ENCODE measurements at places on chromosomes 7 and 10. TPM values are rescaled to one million over a fixed set of nuclear protein-coding genes. Genes with fewer than 3 reads are reported as not detected.

DNA sequence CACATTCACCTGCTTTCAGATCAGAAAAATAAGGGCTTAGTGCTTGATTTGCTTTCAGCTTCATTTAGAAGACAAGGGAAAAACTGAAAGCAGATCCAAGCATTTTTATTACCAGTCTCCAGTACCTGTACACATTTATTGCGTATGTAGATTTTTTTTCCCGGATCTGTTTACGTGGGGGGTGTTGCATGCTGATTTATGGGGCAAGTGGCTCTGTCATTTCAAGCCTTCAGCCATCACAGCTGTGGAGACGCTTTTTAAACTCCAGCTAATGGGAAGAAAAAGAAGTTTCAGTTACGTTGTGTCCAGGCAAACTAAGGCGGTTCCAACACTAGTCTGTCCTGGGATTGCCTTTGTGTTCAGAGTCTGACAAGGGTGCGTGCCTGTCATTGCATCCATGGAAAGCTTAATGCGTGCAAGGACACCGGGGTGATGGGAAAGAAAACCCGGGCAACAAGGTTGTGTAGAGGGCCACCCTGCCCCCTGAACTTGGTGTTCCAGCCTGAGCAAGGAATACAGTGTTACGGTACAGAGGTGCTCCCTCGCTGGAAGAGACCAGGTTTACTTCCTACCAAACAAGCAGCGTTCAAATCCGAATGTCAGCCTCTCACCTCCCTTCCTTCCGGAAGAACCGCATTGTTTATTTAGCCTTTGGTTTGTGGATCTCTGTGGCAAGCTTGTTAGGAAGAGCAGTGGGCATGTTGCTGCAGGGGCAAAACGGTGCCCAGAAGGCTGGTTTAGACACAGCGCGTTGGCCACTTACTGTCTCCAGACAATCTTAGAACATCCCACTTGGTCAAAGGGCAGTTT lies 128.2 kb downstream of the FGFR2 start:
- no peak for DNase-seq

- DNase-seq = no peak
These were observed 32.3 kb downstream of the CAMK1D start for GRCh38 chr10:12381536-12382156.

DNA sequence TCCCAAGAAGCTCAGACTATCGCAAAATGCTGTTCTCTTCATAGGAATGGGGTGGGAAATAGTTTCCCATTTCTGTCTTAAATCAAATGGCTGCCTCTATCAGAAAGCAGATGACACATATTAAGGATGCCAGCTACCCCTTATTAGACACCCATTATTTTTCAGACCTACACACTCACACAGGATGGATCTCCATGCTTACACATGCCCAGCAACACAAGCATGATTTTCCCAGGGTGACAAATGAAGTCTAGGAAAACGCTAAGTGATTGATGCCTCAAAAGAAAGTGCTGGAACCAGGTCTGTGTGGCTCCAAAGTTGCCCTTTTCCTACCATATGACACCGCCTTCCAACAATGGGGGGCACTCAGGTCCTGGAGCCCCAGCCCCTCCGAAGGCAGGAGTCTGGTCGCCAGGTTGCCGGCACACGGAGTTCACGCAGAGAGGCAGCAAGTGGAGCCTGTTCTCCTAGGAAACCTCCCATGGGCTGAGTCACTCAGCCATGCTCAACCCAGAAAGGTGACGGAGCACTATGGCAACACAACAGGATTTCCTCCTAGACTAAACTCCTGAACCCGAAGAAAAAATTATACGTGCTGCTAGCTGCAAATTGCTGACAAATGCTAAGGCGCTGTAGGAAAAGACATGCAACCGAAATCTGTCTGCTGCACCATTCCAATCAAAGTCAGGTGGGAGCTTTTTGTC lies 19.8 kb downstream of the VOPP1 start:
- peak; percentile 71 for DNase-seq

GRCh38 chr10:129448086-129448485 lies 19.0 kb upstream of the MGMT start:
- DNase-seq = no peak

- no peak for DNase-seq
These were observed 284 bp downstream of the CXCL12 start for GRCh38 chr10:44384601-44385025.

DNA sequence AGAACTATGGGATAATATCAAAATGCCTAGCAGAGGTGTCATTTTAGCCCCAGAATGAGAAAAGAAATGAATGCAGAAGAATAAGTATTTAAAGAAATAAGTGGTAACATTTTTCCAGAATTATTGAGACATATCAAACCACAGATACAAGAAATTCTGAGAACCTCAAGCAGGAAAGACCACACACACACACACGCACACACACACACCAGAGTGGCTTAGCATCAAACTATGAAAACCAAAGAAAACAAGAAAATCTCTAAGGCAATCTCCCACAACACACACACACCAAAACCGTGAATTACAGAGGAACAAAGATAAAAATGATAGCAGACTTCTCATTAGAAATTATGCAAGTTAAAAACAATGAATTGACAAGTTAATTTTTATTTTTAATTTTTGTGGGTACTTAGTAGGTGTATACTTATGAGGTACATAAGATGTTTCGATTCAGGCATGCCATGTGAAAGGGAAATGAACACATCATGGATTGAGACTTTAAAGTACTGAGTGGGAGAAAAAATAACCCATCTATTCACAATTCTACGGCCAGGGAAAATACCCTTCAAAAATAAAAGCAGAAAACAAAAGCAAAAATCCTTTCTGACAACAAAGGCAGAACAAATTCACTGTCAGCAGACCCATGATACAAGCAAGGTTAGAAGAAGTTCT lies 14.6 kb downstream of the PPIF start:
- no peak for DNase-seq

DNA sequence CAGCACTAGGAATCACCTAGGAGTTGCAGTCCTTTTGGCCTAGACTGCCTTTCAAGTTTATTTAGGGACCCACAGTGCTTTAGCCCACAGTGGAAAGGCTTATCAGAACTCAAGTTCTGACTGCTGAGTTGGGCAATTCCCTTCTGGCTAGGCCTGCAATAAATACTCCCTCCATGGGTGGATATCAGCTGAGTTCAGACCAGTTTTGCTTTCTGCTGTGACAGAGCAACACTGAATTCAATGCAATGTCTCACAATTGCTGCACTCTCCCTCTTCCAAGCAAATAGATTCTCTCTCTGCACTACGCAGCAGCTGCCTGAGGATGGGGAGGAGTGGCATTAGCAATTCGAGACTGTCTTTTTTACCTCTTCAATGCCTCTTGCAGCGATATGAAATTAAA lies 1153.3 kb downstream of the SORCS1 start:
- no peak for DNase-seq

- DNase-seq = no peak
These were observed 9.7 kb upstream of the CAMK2G start for GRCh38 chr10:73884017-73884416.

DNA sequence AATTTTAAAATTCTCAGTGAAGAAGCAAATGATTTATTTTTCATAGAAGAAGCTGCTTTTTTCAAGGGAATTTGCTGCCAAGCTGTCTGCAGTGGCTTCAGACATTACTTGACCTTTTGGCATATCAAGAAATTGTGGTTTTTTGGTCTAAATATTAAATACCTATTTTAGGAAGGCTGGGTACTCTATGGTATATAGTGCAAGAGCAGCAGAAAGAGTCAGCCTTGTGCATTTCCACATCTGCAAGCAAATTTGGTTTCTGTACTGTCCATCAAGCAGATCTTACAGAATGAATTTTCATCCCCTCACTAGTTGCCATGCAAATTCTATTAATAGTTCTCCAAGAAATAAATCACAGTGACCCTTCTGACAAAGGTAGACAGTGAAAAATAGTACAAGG lies 222.0 kb downstream of the BICC1 start:
- DNase-seq = no peak

DNA sequence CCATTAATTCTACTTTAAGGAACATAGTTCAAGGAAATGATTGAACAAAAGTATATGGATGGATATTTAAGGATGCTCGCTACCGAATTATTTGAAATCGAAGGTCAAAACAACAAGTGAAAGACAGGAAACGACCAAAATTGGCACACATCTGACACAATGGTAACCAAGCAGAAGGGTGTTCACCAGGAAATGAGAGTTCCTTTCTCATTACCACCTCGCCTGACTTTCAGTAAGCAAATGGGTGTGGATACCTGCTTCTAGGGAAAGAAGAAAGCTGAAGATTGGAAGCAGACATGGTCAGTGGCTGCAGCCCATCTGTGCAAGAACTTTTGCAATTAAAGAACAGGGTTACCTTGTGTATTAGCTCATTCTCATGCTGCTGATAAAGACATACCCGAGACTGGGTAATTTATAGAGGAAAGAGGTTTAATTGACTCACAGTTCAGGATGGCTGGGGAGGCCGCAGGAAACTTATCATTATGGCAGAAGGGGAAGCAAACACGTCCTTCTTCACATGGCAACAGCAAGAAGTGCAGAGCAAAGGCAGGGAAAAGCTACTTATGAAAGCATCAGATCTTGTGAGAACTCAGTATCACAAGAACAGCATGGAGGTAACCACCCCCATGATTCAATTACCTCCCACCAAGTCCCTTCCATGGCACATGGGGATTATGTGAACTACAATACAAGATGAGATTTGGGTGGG lies 6.2 kb upstream of the TMEM273 start:
- no peak for DNase-seq

DNA sequence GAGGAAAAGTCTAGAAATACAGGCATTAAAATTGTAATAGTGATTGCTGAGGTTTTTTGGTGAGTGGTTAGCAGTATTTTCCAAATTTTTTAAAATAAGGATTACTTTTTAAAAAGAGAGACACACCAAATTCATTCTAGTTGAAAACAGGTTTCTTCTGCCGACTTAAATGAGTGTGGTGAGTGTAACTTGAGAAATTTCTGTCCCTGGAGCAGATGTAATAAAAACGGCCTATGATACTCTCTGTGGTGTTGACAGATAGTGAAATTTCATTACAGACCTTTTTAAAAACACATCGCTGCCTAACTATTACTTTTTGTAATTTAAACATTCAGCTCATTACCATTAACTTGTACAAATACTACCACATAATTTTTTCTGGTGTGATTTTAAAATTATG lies 90.1 kb downstream of the CYP51A1 start:
- DNase-seq = no peak

DNA sequence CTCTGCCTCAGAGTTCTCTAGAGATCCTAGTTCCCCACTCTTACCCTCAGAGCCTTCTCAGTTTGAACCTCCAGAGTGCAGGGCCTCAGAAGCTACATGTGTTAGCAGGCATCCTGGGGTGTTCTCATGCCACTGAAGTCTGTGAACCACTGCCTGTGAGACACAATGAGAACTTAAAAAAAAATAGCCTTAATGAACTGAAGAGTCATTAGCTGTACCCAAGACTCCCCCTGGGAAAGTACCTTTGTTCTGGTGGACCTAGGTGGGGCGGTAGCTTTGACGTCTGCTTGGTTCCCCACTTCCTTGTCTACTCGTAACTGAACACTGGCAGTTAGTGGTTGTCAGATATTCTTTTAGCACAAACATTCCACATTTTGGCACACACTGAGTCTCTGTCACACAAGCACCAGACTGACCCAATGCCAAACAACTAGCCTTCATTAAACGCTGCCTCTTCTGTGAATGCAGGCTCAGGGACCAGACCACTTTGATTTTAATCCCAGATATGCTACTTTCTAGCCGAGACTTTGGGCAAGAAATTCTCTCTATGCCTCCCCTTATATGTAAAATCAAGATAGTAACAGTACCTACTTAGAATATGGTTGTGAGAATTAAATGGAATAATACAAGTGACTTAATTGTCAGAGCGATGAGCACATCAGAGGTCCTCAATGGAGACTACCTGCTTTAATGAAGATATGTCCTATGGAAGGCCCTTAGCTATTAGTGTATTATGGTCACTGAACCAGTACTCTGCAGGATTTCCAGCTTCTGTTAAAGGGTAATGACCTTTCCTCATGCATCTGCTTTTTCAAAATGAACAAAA lies 75.3 kb upstream of the CC2D2B start:
- DNase-seq = no peak

DNA sequence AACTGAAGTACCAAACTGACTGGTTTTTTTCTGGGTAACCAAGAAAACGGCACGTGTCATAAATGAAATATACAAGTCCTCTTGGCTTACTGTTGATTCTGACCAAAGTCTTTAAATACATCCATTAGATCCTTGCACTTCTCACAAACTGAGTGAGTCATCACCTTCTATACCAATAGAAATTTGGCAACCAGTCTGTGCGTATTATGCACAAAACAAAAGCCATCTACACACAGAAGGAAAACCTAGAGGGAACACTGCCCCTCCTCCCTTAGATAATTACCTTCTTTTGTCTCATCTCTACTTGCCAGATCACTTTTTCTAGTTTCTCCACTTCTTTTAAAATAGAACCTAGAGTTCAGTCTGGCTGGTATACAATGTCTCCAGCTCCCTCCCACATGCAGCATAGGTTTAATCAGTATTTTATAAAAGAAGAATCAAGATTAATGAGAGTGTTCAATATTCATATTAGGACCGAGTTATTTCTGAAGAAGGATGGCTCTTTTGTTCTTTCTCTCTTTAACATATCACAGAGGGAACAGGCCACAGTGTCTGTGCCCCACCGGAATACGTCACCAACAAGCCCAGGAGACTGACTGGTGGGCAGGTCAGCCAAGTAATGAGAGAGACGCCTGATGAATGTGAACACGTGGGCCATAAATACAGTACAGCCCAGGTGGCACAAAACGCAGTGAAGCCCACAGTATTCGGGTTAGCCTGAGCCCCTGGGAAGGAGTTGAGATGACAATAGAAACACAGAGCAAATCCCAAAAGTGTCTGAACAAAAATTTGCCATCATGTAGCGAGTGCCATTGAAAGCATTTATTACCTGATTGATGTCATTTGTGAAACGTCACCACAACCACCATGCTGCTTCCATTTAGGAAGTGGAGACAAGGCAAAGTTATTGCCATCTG lies 91.3 kb downstream of the KIAA1549 start:
- DNase-seq = peak; percentile 54

- DNase-seq = no peak
These were observed 92.9 kb downstream of the MYL10 start for GRCh38 chr7:101536232-101536631.

The AHCYL2 gene
- total RNA-seq = 16.4 TPM

The LRRC18 gene
- not detected for total RNA-seq

The ATOH7 gene
- total RNA-seq = not detected

The C10orf88 gene
- total RNA-seq = 13.6 TPM

The SPDYE2 gene
- 0.22 TPM for total RNA-seq

The NPC1L1 gene
- total RNA-seq = not detected

The CRHR2 gene
- not detected for total RNA-seq

The GJD4 gene
- not detected for total RNA-seq

All from MCF 10A (cell line).